Lower lobe of right lung (tissue), 2 donors: ENCODE measurements at places on chromosomes 7 and 10.

DNA sequence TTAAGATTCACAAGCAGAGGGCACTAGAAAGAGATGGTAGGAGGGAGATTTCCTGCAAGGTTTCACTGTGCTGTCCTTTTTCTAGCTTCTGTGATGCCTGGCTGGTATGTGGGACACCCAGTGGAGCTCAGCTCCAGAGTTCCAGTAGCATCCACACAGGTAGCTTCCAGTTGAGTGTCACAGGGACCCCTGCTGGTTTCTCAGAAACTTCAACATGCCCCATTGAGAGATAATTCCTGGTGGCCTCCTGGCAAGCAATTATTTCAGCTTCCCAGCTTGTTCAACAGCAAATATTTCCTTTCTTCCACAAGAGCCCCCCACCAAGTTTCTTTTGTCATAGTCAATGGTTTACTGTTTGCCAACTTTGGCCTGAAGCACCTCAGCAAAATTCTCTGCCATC, 858.7 kb downstream of the REEP3 start:
- H3K36me3 ChIP-seq, result no peaks in the 10 kb centered on the region
- no peaks in the 10 kb centered on the region for H3K27me3 ChIP-seq
- H3K27ac ChIP-seq, result no peak overlapping the region
- DNase-seq, result no peak

GRCh38 chr7:157713591-157713990, 376.8 kb downstream of the DNAJB6 start:
- no peak overlapping the region for H3K4me3 ChIP-seq
- H3K4me1 ChIP-seq, result no peaks in the 10 kb centered on the region
- H3K36me3 ChIP-seq, result no peaks in the 10 kb centered on the region
- no peak overlapping the region for H3K27ac ChIP-seq

DNA sequence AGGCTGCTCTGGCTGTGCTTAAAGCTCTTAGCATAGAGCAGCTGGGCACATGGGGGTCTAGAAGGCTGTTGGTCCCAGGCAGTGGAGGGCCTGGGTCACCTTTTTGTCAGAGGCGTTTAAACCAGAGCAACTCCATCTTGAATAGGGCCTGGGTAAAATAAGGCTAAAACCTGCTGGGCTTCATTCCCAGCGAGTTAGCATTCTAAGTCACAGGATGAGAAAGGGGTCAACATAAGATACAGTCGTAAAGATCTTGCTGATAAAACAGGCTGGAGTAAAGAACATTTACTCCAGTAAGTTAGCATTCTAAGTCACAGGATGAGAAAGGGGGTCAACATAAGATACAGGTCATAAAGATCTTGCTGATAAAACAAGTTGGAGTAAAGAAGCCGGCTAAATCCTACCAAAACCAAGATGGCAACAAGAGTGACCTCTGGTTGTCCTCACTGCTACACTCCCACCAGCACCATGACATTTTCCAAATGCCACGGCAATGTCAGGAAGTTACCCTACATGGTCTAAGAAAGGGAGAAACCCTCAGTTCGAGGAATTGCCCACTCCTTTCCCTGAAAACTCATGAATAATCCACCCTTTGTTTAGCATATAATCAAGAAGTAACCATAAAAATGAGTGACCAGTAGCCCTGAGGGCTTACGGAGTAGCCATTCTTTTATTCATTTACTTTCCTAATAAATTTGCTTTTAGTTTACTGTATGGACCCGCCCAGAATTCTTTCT, 96.8 kb upstream of the PCBD1 start:
- no peak overlapping the region for H3K4me3 ChIP-seq
- H3K4me1 ChIP-seq, result no peaks in the 10 kb centered on the region
- H3K27ac ChIP-seq, result no peak overlapping the region
- DNase-seq, result no peak
- H3K27me3 ChIP-seq, result no peaks in the 10 kb centered on the region
- H3K36me3 ChIP-seq, result no peaks in the 10 kb centered on the region

DNA sequence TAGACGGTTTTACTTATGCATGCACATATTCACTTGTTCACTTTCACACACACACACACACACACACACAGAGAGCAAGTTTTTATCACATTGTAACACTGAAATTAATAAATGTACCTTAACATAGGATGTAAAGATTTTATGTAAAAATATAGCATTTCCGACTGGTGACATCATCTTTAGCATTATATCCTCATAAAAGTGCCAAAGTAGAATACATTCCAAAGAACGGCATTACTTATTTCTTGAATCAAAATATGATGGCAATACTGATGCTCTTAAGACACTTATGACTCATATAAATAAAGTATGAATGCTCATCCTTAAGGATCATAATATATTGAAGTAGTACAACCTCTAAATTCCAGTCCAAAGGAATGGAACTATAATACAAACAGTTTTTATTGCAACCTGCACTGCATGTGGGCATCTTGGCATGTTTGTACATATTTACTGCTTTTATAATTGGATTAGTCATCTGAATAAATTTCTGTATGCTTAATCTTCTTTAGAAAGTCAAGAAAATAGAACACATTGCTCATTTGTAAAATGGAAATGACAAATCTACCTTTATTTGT, 290.0 kb upstream of the SEMA3A start:
- no peak overlapping the region for H3K27ac ChIP-seq
- H3K27me3 ChIP-seq, result no peaks in the 10 kb centered on the region
- DNase-seq, result no peak
- H3K4me3 ChIP-seq, result no peak overlapping the region
- H3K36me3 ChIP-seq, result no peaks in the 10 kb centered on the region

- no peaks in the 10 kb centered on the region for H3K4me1 ChIP-seq
- no peak overlapping the region for H3K27ac ChIP-seq
- H3K4me3 ChIP-seq, result no peak overlapping the region
- no peak for DNase-seq
- no peaks in the 10 kb centered on the region for H3K27me3 ChIP-seq
Observed at GRCh38 chr7:136403591-136403990, 426.4 kb upstream of the MTPN start.

GRCh38 chr7:151058781-151059366, 515 bp upstream of the SLC4A2 start:
- DNase-seq, result no peak
- peak overlapping the region; percentile 97 for H3K27ac ChIP-seq
- H3K4me1 ChIP-seq, result peaks cover 44% of the 10 kb centered on the region
- H3K27me3 ChIP-seq, result no peaks in the 10 kb centered on the region
- peaks cover 11% of the 10 kb centered on the region for H3K36me3 ChIP-seq
- peak overlapping the region; percentile 72 for H3K4me3 ChIP-seq

- peak overlapping the region; percentile 94 for H3K4me3 ChIP-seq
- H3K4me1 ChIP-seq, result peaks cover 30% of the 10 kb centered on the region
- H3K36me3 ChIP-seq, result peaks cover 41% of the 10 kb centered on the region
- DNase-seq, result no peak
- H3K27me3 ChIP-seq, result no peaks in the 10 kb centered on the region
Observed at GRCh38 chr7:99499371-99499720, 735 bp downstream of the ZNF394 start.

- H3K4me3 ChIP-seq, result no peak overlapping the region
- no peaks in the 10 kb centered on the region for H3K4me1 ChIP-seq
- no peaks in the 10 kb centered on the region for H3K36me3 ChIP-seq
Observed at GRCh38 chr10:37582237-37582636, 275.2 kb downstream of the ZNF248 start.

- peaks cover 24% of the 10 kb centered on the region for H3K4me1 ChIP-seq
- no peaks in the 10 kb centered on the region for H3K36me3 ChIP-seq
- H3K4me3 ChIP-seq, result peak overlapping the region; percentile 38
Observed at GRCh38 chr7:106064771-106065574, 47.1 kb downstream of the SYPL1 start.

DNA sequence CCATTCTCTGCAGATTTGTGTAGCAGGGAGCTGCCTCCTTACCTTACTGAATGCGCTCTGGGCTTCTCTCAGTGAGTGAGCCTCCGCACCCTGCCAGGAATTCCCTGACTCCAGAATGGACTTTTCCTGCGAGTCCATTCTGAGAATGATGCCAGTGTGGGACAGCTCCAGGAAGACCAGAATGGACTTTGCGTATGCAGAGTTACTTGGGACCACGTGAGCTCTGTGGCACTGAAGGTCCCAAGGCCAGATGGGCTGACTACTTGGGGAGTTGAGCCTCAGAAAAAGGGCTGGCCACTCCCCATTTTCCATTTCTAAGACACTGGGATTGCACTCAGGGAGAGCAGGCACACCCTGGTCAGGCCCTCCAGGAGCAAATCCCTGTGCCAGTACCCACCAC, 324.7 kb upstream of the ZMIZ1 start:
- no peak overlapping the region for H3K27ac ChIP-seq
- DNase-seq, result no peak
- no peaks in the 10 kb centered on the region for H3K36me3 ChIP-seq
- H3K27me3 ChIP-seq, result no peaks in the 10 kb centered on the region
- peaks cover 33% of the 10 kb centered on the region for H3K4me1 ChIP-seq
